ENCODE measurements at places on chromosomes 6 and 20. TPM values are rescaled to one million over a fixed set of nuclear protein-coding genes. Genes with fewer than 3 reads are reported as not detected.

DNA sequence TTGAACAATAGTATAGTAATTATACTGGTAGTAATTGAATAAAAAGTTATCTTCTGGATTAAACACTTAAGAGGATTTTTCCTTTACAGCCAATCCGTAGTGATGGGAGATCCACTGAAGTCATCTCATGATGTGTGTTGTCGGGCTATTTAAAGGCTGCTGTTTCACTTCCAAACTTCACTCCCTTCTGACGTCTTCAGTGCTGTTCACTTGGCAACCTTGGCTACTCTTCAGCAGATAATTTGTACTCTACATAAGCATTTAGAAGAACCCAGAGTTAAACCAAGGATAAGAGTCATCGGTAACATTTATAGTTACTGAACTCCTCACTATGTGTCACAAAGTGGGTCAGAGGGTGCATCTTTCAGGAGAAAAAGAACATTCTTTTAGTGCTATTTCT is 179.1 kb upstream of the EYA4 start:
- no peak for DNase-seq
- no peak overlapping the region for H3K27ac ChIP-seq
- H3K36me3 ChIP-seq: no peaks in the 10 kb centered on the region
- no peaks in the 10 kb centered on the region for H3K27me3 ChIP-seq
- no peaks in the 10 kb centered on the region for H3K4me1 ChIP-seq

The SRMS gene
- total RNA-seq: not detected

DNA sequence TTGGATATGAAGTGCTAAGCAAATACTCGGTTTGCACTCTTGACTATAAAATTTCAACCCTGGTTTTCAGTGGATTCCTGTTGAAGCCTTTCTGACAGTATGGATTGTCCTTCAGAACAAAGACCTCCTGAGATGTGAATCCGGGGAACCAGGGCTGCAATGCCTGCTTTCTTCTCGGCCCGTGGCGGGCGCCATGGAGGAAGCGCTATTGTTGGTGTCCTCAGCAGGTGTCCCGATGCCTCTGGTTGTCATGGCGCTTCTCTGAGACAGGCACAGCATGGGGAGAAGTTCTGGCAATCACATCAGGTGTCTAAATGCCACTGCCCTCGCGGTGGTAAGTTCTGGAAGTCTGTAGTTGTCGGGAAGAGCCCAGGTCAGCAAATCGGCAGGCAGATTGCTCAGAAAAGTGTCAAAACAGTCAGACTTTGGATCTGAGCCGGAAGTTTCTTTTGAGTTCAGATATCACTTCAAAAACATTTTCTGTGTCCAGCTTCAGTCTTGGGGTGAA is 188.5 kb downstream of the CDH4 start:
- no peak overlapping the region for H3K4me3 ChIP-seq
- H3K27me3 ChIP-seq: peaks cover 12% of the 10 kb centered on the region
- H3K36me3 ChIP-seq: no peaks in the 10 kb centered on the region
- DNase-seq: no peak
- H3K4me1 ChIP-seq: no peaks in the 10 kb centered on the region

GRCh38 chr6:45254253-45254652 is 73.9 kb upstream of the RUNX2 start:
- H3K27me3 ChIP-seq: no peaks in the 10 kb centered on the region
- H3K4me3 ChIP-seq: no peak overlapping the region
- H3K4me1 ChIP-seq: no peaks in the 10 kb centered on the region
- DNase-seq: no peak
- peaks cover 3% of the 10 kb centered on the region for H3K36me3 ChIP-seq

DNA sequence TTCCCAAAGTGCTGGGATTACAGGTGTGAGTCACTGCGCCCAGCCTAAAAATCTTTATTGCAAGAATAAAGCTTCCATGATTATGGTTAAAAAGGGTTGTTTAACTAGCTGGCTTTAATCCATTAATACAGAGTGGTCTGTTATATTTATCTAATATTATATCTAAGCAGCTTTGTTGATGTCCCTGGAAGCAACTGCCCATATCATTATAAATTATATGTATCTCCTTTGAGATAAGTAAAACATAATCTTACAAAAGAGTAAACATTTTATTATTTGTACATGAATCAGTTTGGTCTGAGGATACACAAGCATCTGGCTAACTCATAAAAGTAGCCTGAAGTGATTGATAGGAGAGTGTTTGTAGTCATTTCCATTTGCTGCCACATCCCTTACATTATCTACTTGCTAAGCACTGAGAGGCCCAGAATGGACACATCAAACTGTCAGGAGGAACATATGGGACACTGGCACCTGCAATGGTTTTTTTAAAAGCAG is 46.9 kb downstream of the TRAF3IP2 start:
- peaks cover 44% of the 10 kb centered on the region for H3K36me3 ChIP-seq
- H3K27me3 ChIP-seq: no peaks in the 10 kb centered on the region
- no peak for DNase-seq
- H3K4me1 ChIP-seq: no peaks in the 10 kb centered on the region

The RBBP8NL gene
- 6.2 TPM for total RNA-seq

All from Calu3 (cell line).